Fibroblast of pulmonary artery (primary cell): ENCODE measurements at places on chromosomes 4 and X.
A peak's percentile ranks its signal among the peaks of the same experiment; 100 is the strongest.

GRCh38 chr4:188781655-188782054 lies 642.4 kb downstream of the TRIML1 start:
- DNase-seq: no peak

GRCh38 chrX:37905436-37906147 lies 58.2 kb upstream of the DYNLT3 start:
- peak; percentile 8 for DNase-seq

DNA sequence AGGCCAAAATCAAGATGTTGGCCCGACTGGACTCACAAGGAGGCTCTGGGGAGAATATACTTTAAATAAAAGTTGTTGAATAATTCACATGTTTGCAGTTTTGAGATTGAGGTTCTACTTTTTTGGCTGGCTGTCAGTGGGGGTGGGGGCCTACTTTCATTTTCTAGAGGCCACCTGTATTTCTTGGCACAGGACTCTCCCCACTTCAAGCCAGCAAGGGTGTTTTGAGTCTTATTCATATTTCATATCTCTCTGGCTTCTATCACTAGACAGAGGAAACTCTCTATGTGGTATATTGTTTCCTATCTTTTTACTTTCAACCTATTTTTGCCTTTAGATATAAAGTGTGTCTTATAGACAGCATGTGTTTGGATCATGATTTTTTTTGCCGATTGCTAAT lies 266.4 kb downstream of the PRR32 start:
- no peak for DNase-seq

DNA sequence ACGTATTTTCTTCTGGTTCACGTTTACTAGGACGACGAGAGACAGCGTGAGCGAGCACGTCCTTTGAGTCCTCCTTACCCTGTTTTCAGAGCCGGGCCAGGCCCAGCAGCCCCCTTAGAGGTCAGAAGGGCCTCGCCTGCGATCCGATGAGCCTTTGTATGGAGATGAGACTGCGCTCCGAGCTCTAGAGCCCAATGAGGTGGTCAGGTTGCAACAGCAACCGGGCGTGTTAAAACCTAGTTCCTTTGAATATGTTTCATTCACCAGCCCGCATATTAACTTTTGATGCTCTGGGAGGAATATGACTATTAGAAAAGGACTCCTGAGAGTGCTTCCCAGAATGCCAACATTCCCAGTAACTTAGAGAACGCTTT lies 55.6 kb upstream of the TADA2B start:
- peak; percentile 31 for DNase-seq

DNA sequence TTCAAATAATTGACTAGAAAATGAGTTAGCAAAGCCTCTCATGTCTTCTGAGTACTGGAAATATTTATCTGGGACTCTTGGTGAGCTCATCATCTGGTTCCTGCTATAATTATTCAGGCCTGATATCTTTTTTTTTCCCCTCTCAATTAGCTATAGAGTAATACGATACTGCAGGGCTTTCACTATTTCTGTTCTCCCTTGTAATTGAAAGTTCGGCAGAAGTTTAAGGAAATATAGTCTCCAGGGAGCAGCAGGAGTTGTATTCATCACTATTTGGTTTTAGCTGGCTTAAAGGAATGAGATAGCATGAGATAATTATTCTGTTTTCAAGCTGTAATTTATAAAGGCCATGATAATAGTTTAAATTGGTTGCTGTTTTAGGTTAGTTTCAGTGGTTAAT lies 378.6 kb upstream of the EPHA5 start:
- DNase-seq: peak; percentile 6

DNA sequence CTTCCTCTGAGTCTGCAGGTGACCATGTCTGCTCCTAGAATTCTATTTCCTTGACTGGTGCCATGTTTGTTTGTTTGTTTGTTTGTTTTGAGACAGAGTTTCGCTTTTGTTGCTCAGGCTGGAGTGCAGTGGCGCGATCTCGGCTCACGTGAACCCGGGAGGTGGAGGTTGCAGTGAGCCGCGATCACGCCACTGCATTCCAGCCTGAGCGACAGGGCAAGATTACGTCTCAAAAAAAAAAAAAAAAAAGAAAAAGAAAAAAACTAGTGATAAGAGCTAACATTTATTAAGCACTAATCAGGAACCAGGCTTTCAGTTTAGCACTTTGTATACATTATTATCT lies 7.2 kb downstream of the SAT1 start:
- no peak for DNase-seq

DNA sequence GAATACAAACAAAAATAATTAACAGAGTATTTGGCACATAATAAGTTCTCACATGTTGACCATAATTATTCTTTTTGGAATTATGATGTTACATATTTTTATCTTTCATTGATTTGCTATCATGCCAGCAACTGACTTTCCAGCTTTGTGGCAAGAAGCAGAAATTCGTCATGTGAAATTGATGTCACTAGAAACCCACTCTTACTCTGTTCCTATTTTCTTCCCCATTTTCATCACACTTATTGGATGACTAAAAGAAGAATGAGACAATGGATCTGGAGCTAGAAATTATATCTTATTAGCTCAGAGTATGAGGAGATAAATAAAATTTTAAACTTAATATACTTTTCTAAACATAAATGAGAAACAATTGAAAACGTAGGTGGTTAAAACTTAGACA lies 31.9 kb downstream of the EGF start:
- no peak for DNase-seq

DNA sequence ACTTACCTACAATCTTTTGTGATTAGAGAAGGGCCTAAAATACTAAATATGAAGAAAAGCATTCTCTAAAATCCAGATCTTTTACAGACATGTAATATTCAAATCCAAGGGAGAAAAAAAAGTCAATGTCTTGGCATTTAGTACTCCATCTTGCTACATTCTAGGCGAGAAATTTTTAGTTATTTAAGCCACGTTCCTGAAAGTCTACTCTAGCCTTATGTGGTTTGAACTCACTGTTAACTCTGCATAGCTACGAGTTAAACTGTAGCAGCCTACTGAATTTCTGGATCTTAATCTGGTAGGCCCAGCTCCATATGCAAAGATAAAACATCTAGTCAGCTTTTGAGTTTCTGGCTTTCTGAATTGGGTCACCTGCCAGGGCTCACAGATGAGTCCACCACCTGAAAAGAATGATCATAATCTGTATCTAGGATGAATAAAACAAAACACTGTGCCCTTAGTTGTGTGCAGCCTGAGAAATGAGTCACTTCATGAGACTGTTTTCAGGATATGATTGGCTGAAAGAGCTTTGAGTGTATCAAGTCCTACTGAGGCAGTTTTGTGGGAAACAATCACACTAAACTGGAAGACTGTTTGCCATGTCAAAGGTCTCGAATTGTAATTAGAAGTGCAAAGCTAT lies 3.2 kb upstream of the NEK1 start:
- no peak for DNase-seq

DNA sequence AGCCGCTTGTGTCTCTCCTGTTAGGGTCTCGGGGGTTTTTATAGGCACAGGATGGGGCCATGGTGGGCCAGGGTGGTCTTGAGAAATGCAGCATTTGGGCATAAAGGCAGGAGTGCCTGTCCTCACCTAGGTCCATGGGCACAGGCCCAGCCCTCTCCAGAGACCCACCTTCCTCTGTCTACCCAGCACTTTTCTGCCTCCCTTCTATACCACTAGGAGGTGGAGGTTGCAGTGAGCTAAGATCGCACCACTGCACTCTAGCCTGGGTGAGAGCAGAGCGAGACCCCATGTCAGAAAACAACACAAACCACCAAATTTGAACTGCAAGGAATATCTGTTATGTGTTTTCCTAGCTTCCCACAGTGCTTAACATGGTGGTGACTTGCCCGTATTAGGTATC lies 38.0 kb downstream of the MOB1B start:
- DNase-seq: no peak

DNA sequence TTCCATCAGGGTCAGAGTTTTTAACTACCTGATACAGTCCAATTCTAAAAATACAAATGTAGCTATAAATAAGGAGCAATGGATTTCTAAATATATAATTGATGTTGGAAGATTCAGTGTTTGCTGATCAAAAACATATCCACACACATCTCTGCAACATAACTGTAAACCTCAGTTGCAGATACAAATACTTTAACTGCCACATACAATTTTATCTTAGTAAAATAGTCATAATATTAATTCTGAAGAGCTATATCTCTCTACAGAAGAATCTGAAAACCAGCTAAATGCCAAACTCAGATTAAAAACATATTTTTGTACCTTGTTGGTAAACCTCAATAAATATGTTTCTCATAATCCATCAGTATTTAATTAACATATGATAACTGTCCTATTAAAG lies 674.3 kb upstream of the INTU start:
- DNase-seq: no peak

DNA sequence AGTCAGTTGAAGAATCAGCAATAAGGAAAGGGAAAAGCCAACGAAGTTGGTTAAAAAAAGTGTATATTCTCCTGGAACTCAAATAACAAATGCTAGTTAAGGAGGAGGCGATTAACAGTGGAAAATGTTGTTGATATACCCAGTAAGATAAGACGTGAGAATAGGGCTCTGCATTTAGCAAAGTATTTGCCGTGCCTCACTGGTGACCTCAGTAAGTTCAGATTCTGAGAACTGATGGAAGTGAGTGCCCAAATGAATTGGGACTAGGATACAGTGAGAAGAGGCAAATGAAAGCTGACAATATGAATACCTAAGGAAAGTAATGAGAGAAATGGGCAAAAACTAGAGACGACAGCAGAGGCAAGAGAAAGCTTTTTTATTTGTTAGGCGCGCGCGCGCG lies 3.5 kb downstream of the TECRL start:
- DNase-seq: no peak

DNA sequence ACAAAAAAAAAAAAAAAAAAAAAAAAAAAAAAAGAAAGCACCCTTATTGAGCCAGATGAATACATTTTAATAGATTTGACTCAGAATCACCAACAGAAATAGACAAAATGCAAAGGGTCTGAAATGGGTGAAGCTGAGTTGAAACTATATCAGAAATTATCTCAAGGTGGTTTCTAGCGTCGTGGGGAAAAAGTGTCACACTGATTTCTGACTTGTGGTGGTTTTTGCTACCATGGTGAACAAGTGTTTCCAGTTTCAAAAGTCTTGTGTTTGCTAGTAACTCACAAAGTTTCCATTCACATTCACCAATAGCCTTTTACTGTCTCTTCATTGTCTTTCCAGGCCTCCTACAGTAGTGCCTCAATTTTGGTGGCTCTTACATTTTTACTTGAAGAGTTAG lies 135.5 kb downstream of the ARHGAP24 start:
- no peak for DNase-seq

DNA sequence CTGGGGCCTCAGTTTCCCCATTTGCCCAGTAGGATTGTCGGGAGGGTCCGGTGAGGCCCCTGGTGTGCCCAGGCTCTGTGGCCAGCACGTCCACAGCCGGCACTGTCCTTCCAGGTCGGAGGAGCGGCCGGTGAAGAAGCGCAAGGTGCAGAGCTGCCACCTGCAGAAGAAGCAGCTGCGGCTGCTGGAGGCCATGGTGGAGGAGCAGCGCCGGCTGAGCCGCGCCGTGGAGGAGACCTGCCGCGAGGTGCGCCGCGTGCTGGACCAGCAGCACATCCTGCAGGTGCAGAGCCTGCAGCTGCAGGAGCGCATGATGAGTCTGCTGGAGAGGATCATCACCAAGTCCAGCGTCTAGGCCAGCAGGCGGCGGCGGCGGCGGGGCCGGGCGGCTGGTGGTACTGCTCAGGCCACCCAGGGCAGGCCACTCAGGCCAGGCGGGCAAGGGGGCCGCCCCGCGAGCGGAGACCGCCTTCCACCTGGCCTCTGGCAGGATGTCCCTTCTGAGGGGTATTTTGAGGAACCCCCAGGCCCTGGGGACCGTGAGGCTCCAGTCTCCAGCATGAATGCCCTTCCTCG lies 6.7 kb downstream of the MSANTD1 start:
- no peak for DNase-seq

DNA sequence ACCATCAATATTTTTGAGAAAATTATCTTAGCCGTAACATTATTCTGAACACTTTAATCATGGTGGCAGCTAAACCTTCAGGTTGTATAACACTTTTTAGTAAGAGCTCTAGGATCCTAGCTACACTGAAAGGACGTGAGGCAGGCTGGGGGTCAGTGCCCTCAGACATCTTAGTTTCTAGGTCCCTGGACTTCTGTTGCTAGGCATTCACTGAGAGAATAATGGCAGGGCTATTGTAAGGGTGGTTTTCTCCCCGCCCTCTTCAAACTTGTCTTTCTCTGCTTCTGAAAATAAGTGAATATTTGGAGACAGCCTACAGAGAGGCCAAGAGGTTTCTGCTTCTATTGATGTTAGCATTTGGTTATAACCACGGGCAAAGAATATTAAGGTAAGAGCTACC lies 15.4 kb upstream of the MMRN1 start:
- DNase-seq: no peak

GRCh38 chr4:94221916-94222315 lies 14.3 kb downstream of the SMARCAD1 start:
- no peak for DNase-seq

GRCh38 chr4:39802005-39802404 lies 104.1 kb downstream of the UBE2K start:
- DNase-seq: no peak
